ENCODE measurements at places on chromosomes 5 and 9. TPM values are rescaled to one million over a fixed set of nuclear protein-coding genes. Genes with fewer than 3 reads are reported as not detected.

Gene PTGDS
- 1.9 TPM for total RNA-seq

Gene KIF27
- total RNA-seq = 3.9 TPM

Gene AK3
- total RNA-seq = 34.3 TPM

Gene ARHGEF28
- total RNA-seq = 1.3 TPM

Gene OGN
- total RNA-seq = not detected

DNA sequence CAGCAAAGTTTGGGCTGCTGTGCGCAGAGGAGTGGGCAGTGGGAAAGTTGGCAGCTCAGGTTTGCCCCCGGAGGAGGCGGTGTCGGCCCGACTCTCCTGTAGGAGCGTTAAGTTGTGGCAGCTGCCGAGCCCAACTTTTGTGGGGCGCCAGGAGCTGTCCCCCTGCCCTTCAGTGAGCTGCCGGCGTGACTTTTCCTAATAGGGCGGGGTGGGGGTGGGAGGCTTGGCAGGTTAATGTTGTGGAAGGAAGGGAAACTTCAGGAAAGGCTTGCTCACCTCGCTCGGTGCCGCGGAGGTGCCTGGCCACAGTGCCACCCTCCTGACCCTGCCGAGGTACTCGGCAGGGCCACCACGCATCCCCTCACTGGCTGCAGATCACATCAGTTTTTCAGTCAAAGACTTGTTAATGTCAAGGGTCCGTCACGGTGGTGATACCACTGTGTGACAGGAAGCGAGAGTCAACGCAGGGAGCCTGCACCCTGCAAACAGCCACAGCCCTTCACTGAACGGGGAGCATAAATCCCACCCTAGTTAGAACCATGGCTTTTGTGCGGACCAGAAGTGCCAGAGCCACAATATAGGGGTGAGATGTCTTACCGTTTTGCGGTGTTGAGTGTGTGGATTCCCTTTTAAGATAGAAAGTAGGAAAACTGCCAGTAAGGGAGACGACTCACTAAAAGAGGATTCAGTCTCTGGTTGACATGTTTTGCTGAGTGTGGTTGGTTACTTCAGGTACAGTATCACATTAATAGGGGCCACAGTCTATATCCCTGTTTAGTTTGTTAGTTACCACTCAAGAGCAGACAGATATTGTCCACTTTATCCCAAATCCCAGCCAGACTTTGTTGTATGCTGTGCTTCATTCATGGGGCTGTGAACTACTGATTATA lies 796 bp downstream of the LNPEP start:
- DNase-seq = peak; percentile 53

DNA sequence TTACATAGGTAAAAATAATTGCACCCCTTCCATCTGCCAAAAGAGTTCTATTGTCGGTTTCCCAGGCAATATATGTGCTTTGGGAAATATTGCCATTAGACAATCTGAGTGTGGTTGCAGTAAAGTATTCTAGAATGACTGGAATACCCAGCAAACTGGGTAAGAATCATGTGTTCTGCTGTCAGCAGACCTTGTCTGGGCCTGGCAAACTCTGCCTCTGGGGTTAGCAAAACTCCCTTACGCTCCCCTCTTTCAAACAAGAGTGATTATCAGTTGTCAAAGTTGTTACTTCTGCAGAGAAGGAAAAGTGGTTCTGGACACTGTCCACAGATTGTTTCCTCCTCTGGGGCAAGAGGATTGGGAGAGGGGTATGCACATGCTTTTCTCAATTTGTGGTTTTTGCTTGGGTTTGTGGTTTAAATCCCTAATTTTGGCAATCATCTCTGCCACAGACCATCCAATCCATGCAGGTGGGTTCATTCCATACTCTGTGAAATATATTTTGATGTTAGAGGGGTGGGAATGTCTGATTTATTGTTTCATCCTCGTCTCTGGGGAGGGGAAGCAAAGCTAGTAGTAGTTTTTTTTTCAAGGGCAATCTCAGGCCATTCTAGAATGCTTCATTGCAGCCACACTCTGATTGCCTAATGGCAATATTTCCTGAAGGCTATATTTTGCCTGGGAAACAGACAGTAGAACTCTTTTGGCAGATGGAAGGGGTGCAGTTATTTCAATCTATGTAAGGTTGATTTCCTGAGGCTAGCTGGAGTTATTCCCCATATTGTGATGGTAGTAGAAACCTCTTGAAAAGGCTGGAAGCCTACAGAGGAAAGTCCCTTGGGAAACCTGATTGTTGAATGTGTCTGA lies 24.0 kb upstream of the TNFSF15 start:
- DNase-seq = no peak

DNA sequence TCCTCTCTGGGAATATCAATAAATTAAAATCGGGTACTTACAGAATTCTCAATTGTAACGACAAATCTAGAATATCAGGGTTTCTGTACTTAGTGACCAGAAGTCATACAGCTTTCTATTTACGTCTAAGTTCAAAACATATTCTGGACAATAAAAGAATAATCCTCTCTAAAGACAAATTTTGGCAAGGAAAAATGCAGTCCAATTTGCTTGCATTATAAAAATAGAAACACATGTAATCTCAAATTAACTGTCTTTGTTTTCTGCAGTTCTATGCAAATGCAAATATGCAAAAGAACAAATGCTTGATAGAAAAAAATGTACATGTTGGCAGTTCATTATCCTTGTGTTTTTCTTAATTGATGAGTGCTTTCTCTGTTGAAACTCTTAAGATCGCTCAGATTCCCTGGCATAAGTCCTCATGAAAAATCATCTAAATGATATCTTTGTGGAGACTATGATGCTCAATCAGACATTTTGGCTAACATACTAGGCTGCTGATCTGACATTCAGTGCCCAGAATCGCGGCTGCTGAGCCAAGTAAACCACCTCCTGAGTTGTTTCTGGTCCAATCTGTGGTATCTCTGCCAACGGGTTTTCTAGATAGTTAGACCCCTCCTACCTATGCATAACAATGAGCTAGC lies 990.1 kb upstream of the C9orf72 start:
- no peak for DNase-seq

DNA sequence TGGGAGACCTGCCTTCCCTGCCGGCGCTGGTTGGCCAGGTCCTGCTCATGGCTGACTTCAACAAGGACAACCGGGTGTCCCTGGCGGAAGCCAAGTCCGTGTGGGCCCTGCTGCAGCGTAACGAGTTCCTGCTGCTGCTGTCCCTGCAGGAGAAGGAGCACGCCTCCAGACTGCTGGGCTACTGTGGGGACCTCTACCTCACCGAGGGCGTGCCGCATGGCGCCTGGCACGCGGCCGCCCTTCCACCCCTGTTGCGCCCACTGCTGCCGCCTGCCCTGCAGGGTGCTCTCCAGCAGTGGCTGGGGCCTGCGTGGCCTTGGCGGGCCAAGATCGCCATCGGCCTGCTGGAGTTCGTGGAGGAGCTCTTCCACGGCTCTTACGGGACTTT lies 10.6 kb downstream of the DIPK1B start:
- DNase-seq = no peak

- DNase-seq = no peak
These were observed 5.8 kb upstream of the MEF2C start for GRCh38 chr5:88888848-88889188.

DNA sequence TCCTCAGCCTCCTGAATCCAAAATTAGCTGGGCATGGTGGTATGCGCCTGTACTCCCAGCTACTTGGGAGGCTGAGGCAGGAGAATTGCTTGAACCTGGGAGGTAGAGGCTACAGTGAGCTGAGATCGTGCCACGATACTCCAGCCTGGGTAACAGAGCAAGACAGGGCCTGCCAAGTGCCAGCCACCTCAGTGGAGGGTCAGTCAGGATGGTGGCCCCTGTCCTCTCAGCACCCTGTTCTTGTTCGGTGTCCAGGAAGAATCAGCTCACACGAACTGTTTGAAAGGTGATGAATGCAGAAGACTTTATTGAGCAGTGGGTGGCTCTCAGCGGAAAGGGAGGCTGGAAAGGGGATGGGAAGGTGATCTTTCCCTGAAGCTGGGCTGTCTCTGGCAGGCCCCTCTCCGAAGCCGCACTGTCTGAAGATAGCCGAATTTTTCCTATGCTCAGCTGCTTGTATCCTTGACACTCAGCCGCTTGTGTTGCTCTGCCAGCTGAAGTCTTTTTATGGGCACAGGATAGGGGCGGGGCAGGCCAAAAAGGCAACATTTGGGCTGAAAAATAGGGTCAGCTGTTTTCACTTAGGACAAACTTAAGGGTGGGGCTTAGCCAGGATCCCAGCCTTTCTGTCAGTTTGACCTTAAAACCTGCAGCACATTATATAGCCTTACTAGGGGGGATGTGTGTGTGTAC lies 50.9 kb downstream of the UBE2R2 start:
- DNase-seq = no peak

DNA sequence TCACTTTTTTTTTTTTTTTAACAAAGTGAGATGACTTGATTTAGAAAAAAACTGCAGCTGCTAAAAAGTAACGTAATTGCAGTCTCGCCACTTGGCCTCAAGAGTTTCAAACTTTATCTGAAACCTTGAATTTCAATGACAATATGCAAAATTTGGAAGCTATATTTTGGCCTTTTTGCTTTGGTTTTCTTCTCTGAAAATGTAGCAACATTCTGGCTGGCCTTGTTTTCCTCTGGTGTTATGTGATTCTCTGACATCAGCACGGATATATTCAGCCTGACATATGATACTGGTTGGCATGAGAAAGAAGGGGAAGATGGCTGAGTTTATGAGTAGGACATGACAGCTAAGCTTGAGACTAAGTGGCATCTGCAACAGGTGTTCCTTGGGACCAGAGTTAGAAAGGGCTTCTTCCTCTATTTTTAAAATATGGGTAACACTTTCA lies 136.5 kb downstream of the MEF2C start:
- DNase-seq = no peak

- DNase-seq = peak; percentile 33
These were observed 72.9 kb downstream of the ZNF622 start for GRCh38 chr5:16392718-16393117.

DNA sequence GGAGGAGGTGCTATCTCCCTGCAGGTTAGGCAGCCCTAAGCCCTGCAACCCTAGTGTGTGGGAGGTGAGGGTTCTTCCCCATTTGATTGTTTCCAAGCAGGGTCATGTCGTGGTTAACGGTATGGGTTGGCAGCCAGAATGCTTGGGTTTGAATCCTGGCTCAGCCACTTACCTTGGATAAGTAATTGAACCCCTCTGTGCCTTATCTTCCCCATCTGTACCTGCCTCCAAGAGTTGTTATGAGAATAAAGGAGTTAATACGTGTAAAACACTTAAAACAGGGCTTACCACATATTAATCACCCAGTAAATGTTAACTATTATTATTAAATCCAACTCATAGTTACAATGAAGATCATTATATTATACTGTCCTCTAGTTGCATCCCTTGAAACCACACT lies 52.2 kb upstream of the SPATA31E1 start:
- DNase-seq = no peak

DNA sequence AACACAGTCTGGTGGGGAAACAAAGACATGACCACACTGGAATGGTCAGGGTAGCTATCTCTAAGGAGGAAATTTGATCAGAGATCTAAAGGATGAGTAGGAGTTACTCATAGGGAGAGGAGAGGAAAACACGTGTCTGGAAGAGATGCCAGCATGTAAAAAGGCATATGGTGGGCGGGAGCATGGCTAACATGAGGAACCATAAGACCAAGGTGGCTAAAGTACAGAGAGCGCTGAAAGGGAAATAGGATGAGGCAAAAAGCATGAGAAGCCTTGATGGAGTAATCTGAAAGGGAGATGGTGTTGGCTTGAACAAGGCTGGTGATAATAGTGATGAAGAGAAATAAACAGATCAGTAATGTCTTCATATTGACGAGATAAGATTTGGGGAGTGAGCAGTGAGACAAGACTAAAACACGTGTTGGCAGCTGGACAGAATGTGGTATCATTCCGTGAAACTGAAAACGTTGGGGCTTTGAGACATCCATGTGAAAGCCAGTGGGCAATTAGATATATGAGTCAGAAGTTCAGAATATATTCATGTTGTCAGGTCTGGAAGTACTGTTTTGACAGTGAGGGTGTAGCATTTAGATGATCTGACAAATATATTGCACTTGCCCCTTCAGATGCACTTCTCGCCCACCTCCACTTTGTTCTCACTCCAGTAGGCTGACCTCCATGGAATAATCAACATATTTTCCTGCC lies 209.1 kb upstream of the KCNN2 start:
- no peak for DNase-seq

GRCh38 chr5:6808462-6808861 lies 95.2 kb downstream of the TENT4A start:
- DNase-seq = no peak

GRCh38 chr9:91354881-91355280 lies 6.8 kb downstream of the AUH start:
- no peak for DNase-seq

GRCh38 chr5:67305401-67305800 lies 108.8 kb upstream of the CD180 start:
- DNase-seq = no peak

GRCh38 chr5:74617202-74617601 lies 23.3 kb downstream of the ENC1 start:
- DNase-seq = no peak

DNA sequence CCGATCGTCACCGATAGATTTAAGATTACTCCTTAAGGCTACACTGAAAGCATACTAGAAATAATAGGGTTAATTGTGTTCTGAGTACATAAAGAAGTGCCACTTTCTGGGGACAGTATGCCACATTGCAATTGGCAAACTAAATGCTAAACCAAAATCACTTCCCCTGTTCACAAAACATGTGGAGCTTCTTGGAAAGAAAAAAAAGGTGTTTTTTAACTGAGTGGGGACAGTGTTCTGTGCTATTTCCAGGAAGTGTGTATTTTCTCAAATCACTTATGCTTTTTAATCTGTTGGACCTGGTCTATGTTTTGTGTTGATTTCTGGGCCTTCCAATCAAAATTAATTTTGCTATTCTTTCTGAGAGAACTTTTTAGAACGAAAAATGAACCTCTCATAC lies 149.3 kb upstream of the MPDZ start:
- no peak for DNase-seq

DNA sequence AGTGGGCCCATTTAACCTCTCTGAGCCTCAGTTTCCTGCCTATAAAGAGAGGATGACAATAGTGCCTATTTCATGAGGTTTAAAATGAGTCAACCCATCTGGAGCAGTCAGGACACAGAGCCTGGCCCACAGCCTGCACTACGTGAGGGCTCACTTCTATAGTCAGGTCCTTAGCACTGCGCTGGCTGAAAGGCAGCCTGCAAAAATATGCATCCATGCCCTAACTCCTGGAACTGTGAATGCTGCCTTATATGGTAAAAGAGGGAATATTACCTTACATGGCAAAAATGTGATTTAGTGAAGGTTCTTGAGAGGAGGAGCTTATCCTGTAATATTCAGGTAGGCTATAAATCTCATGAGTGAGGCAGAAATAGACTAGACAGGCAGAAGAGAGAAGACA lies 98.5 kb downstream of the GABBR2 start:
- DNase-seq = no peak

GRCh38 chr9:19925674-19926503 lies 137.1 kb upstream of the SLC24A2 start:
- DNase-seq = peak; percentile 94
